A549 treated with AZD2906 at 1 μM for 4 hours (cell line): ENCODE measurements at places on chromosomes 7 and 10. TPM values are rescaled to one million over a fixed set of nuclear protein-coding genes. Genes with fewer than 3 reads are reported as not detected.

CDK1 gene
- total RNA-seq: 78.9 to 93.8 TPM (median 83.7 TPM) in 5 replicates

SFTPA1 gene
- not detected in 5 replicates for total RNA-seq

PSD gene
- 0.18 to 0.60 TPM (median 0.42 TPM) in 5 replicates for total RNA-seq

STARD3NL gene
- 50.0 to 64.3 TPM (median 52.8 TPM) in 5 replicates for total RNA-seq

LRIT1 gene
- total RNA-seq: not detected in 5 replicates

SFR1 gene
- total RNA-seq: 12.1 to 16.2 TPM (median 12.6 TPM) in 5 replicates

THSD7A gene
- 1.4 to 2.4 TPM (median 1.9 TPM) in 5 replicates for total RNA-seq

LBX1 gene
- not detected in 5 replicates for total RNA-seq

IRF5 gene
- 13.2 to 16.2 TPM (median 15.0 TPM) in 5 replicates for total RNA-seq

TEX47 gene
- not detected in 5 replicates for total RNA-seq

TAX1BP1 gene
- total RNA-seq: 60.3 to 108 TPM (median 69.4 TPM) in 5 replicates

CNPY1 gene
- total RNA-seq: not detected in 5 replicates

MPP7 gene
- 0.11 to 0.44 TPM (median 0.24 TPM) in 5 replicates for total RNA-seq

OR2A1 gene
- total RNA-seq: not detected in 5 replicates

SPOCK2 gene
- total RNA-seq: 0.29 to 0.53 TPM (median 0.40 TPM) in 5 replicates

SPDYE2B gene
- not detected in 5 replicates for total RNA-seq

RADIL gene
- 1.2 to 2.5 TPM (median 1.9 TPM) in 5 replicates for total RNA-seq

GJC3 gene
- 0.09 to 0.24 TPM (median 0.20 TPM) in 4 of 5 replicates, not detected in the other for total RNA-seq
